ENCODE measurements at places on chromosomes 12 and 14.
A peak's percentile ranks its signal among the peaks of the same experiment; 100 is the strongest.

DNA sequence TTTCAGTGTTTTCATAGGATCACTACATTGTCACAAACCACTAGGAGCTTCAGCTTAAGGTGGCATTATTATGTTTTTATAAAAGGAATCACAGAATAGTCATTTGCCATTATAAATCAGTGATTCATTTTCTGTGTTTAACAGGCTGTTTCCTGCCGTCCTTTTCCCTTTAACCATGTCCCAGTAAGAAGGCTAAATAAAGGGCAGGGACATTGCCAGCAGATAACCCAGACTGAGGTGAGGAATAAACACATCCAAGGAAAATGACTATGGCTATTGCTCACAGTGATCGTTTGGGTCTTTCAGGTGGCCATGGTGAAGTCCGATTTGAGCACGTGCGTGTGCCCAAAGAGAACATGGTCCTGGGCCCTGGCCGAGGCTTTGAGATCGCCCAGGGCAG lies 17.9 kb upstream of the ALDH2 start:
- no peak for DNase-seq

- DNase-seq, result peak; percentile 83
Measured at GRCh38 chr12:90959538-90960139, 4.7 kb upstream of the CCER1 start.

DNA sequence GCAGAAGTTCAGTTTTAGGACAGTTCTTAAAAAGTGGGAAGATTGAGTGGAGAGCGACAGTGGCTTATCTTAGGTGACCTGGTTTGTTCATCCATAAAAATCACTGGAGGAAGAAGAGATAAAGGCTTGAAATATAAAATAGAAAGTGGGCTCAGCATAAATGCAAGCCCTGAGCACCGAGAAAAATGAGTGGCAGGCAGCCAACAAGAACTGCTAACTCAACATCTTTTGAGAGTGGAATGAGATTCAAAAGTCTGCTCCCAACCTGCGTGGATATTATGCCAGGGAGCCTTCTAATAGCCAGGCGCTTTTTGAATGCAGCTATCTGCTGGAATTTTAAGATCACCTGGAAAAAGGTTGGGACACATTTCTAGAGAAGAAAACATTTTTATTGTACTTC lies 666.5 kb downstream of the FLRT2 start:
- DNase-seq, result peak; percentile 30

DNA sequence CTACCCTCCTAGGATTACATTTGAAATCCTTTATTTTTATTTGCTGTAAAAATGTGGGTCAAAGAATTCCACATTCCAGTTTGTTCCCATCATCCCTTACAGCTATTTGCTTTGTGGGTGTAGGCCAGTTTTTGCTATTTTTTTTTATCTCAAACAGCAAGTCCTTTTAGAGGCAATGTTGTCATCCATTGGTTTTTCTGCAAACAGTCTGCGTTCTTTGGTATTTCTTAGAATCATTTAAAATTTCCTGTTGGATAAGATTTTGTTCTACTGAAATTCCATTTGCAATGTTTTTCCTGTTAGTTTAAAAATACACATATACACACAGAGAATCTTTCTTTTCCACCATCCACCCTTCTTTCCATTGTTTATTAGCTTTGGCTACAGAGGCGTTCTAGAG lies 53.3 kb upstream of the STK38L start:
- peak; percentile 11 for DNase-seq

DNA sequence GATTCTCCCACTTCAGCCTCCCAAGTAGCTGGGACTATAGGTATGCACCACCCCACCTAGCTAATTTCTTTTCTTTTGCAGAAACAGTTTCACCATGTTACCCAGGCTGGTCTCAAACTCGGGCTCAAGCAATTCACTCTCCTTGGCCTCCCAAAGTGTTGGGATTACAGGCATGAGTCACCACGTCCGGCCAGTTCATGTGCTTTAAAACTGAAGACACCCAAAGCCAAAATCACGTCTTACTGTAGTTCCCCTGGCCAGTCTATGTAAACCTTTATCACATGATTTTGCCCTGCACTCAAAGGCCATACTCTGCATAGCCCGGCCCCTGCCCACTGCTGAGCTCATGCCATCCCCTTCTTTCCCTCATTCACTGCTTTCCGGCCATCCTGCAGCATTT lies 4.5 kb downstream of the ALKBH2 start:
- no peak for DNase-seq

DNA sequence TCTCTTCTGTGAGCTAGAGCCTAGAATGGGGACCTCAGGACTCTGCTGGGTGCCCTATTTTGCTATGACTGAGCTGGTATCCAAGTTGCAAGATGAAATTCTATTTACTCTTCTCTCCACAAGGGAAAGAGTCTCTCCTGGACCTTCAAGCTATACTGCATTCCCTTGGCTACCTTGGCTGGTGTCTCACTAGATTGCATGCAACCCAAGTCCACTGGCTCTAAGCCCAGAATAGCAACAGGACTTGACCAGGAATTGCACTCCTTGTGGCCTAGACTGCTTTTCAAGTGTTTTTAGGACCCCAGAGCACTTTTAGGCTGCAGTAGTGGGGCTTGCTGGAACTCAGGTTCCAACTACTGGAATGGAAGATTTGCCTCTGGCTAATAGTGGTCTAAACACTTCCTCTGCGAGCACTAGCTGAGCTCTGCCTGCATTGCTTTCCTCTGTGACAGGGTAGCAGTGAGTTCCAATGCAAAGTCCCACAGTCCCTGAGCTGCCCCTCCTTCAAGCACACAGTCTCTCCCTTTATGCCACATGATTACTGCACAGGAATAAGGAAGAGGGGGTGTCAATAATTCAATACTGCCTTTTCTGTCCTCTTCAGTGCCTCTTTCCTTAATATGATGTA lies 1009.1 kb upstream of the FLRT2 start:
- DNase-seq, result no peak

DNA sequence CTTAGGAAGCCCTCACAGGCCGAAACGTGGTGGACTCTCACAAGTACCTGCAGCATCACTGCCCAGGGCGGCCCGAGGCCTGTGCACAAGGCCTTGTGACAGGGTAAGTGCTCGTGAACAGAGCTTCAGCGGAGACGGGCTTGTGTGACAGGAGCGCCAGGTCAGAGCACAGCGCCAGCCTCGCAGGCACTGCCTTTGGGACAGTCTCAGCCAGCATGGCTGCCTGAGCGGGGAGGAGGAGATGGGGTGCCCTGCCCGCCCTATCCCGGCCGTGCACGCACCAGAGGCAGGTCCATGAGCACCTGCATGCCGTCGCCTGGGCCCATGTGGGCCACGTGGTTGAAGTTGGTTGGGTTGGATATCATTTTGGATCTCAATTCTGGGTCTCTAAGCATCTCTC lies 16.9 kb downstream of the AMN start:
- no peak for DNase-seq

DNA sequence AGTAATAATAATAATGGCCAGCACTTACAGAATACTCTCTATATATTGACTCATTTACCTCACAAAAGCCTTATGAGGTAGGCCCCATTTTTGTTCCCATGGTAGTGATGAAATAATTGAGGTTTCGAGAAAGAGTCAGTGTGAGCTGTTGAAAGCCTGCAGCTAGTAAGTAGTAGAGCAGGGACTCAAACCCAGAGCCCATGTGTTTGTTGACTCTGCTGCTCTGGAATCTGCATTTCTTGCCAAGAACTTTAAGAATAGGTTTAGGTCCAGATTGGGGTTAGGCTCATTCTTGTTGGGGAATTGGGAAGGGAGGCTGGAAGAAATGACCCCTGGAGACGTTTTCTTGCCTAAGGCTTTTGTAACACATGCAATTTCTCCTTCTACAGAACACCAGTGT lies 27.9 kb downstream of the DYRK4 start:
- DNase-seq, result no peak

DNA sequence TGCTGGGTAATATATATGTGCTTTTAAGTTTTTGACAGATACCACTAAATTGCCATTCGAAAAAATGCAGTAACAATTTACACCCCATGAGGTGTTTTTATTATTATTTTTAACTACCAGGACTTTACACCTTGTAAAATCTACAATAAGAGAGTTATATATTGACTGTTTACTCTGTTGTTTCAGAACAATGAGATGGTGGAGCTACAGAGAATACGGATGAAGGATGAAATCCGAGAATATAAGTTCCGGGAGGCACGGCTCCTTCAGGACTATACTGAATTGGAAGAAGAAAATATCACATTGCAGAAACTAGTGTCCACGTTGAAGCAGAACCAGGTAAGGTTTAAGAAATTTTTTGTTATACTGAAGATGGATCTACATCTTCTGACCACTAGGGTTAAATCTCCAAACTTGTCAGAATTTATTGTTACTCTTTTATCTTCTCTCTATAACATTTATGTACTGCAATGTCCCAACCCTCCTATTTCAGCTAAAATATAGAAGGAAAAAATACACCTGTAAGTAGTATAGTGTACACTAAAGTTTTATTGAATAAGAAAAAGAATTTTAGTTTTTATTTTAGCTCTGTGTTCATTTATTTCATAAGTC lies 105.4 kb upstream of the FGD4 start:
- no peak for DNase-seq

- no peak for DNase-seq
Measured at GRCh38 chr12:96219700-96220206, 25.6 kb downstream of the ELK3 start.

DNA sequence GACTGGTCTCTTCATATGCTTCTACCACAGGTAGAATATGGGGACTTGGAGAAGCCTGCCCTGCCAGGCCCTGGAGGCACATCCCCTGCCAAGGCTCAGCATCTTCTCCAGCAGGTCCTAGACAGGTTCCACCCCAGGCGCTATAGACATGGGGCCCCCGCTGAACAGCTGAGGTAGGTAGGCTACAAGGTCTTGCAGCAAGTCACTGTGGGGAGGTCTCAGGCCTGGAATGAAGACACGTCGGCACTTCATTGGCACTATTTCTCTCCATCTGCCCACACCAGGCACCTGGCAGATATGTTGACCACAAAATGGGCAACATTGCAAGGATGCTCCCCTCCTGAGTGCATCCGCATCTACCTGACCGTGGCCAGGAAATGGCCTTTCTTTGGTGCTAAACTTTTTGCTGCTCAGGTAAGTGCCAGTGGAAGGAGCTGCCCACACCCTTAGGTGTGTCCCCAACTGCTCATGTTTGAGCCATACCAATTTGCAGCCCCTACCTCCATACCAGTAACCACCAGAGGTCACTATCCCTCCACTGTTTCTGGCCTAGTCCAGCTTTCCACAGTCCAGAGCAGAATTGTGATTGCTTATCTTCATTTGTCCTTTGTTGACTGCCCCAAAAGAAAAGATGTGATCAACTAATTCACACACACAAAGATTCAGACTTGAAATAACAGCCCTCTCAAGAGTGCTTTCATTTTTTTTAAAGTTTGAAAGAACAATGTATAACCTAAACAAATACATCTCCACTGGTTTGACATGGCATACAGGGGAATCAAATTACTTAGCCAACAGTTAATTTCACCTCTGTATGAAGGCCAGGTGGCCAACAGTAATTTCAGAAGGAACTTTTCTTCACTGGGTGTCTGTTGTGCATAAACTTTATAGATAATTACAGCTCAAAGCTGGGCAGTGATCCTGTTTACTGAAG lies 16.1 kb downstream of the PIGH start:
- DNase-seq, result peak; percentile 71

GRCh38 chr12:3463921-3464320 lies 27.1 kb upstream of the PRMT8 start:
- no peak for DNase-seq

GRCh38 chr14:64465831-64466554 lies 694 bp downstream of the AKAP5 start:
- DNase-seq, result peak; percentile 80

DNA sequence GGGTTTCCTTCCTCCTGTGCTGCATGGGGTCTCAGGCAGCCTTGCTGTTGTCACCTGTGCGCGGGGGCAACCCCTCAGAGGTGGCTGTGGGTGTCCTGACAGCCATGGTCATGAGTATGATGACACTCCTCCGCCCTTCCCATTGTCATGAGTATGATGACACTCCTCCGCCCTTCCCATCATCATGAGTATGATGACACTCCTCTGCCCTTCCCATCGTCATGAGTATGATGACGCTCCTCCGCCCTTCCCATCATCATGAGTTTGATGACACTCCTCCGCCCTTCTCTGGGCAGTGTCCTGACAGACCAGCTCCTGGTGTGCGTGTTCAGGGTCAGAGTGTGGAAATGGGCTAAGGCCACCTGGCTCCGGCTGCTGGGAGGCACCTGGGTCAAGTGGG lies 40.0 kb downstream of the FBRSL1 start:
- DNase-seq, result no peak

DNA sequence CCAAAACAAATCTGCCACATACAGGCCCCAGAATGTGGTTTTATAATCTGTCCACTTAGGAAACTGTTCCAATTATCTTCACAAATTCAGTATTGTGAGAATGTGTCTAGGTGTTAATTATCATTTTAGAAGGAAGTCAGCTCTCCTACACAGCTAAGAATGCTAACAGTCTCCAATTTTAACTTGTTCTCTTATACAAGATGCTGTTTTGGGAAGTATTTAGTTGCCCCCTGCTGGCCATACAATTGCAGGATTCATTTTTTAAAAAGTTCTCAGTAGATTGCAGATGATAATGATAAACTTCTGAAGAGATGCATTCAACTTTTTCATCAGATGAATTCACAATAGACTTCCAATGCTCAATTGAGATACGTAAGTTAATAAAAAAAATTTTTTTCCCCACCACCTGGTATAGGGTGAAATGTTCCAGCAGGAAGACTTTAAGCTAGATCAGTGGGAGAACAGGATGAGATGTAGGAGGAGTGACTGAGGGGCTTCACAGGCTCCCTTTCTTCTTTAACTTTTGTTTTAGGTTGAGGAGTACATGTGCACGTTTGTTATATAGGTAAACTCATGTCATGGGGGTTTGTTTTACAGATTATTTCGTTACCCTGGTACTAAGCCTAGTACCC lies 27.3 kb upstream of the OSBPL8 start:
- DNase-seq, result peak; percentile 50
